ENCODE measurements at places on chromosomes 4 and X. TPM values are rescaled to one million over a fixed set of nuclear protein-coding genes. Genes with fewer than 3 reads are reported as not detected.

Gene RASL11B
- 9.4 TPM for polyA plus RNA-seq

Gene DCAF4L1
- polyA plus RNA-seq, result not detected

Gene GABRE
- 0.22 TPM for polyA plus RNA-seq

Gene AKAP14
- not detected for polyA plus RNA-seq

Gene PDS5A
- polyA plus RNA-seq, result 23.2 TPM

Gene KCNE5
- polyA plus RNA-seq, result 1.3 TPM

Gene RNF175
- 2.8 TPM for polyA plus RNA-seq

Gene PPEF2
- not detected for polyA plus RNA-seq

Gene ZBED1
- 21.2 TPM for polyA plus RNA-seq

Gene TBC1D19
- 7.4 TPM for polyA plus RNA-seq

Gene NEXMIF
- polyA plus RNA-seq, result 2.8 TPM

Gene FLNA
- 334 TPM for polyA plus RNA-seq

Gene PPBP
- polyA plus RNA-seq, result 0.54 TPM

Gene SSX4B
- not detected for polyA plus RNA-seq

Gene SLITRK2
- polyA plus RNA-seq, result 2.2 TPM

Gene MTMR8
- not detected for polyA plus RNA-seq

Gene TBX22
- not detected for polyA plus RNA-seq

Gene ADH1A
- not detected for polyA plus RNA-seq

Gene ERCC6L
- polyA plus RNA-seq, result 2.4 TPM

Gene CT45A5
- not detected for polyA plus RNA-seq

Gene WDR17
- 1.6 TPM for polyA plus RNA-seq

Gene RNF212
- polyA plus RNA-seq, result 41.7 TPM

Measured in brain (organoid and tissue), 16 donors.